Panc1 (cell line): ENCODE measurements at places on chromosomes 4 and X. TPM values are rescaled to one million over a fixed set of nuclear protein-coding genes. Genes with fewer than 3 reads are reported as not detected.

Gene BEND2
- total RNA-seq: not detected

DNA sequence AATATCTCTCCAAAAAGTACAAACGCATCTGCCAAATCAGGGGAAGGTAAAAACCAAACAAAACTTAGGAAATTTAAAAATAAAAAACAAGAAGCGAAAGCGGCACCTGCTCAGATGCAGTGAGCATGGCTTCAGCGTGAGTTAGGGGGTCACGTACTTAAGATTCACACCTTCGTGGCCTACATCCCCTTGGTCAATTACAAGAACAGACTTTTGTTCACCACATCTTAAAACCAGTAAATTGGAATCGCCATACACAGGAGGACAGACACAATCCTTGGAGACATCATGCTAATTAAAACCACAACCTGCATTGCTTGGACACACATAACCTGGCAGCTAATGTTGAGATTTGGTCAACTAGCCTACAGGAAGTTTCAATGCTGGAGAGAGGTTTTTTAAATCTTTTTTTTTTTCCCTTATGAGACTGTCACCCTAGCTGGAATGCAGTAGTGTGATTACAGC is 12.5 kb upstream of the SEL1L3 start:
- DNase-seq: no peak

- DNase-seq: no peak
These were observed 8.0 kb downstream of the CCDC110 start for GRCh38 chr4:185463541-185463940.

Gene RPGR
- 4.0 TPM for total RNA-seq

- no peak for DNase-seq
These were observed 191.9 kb downstream of the SLC39A8 start for GRCh38 chr4:102153391-102153790.

DNA sequence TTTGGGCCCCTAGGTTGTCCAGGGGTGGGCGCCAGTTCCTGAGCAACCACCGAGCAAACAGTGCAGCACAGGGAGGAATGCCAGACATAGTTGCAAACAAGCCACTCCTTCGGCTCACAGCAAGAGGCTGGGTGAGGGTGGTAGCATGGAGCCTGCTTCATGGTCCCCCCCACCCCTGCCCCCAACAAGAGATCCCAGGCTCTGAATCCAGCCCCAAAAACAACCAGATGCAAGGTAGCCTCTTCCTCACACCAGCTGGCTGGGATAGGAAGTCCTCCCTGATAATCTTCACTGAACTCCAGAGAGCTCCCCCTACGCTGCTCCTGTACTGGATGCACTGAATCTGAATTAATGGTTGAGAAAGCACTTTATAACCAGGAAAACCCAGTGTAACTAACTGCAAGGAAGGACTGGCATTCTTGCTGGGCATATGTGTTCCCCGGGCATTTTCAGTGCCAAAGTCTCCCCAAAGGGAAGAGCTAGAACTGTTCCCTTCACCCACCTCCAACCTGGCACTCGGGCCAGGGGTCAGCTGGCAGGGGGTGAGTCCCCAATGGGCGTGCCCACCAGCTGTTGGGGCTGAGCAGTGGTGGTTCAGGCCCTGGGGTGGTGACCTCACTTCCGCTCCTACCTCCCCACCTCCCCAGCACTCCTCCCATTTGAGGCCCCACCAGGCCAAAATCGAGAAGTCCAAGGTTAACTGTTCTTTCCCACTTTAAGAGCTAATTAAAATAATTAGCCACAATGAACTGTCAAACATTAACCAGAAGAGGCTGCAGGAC is 1.5 kb downstream of the ELF4 start:
- no peak for DNase-seq

DNA sequence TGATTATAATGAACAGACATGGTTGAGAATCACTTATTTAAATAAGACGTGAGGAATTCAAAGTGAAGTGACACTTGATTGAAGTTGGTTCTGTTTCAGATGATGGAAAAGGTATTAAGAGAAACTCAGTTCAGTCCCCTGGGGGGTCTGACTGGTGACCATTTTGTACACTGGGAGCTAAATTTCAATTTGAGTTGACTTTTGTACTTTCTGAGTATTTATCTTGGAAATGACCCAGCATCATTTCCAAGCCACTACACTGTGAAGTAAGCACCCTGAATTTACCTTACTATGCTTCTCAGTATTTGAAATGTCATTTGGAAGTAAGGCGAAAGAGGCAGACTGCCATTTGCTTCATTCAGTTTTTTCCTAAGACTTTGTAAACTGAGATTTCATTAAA is 73.4 kb downstream of the CNOT6L start:
- no peak for DNase-seq

DNA sequence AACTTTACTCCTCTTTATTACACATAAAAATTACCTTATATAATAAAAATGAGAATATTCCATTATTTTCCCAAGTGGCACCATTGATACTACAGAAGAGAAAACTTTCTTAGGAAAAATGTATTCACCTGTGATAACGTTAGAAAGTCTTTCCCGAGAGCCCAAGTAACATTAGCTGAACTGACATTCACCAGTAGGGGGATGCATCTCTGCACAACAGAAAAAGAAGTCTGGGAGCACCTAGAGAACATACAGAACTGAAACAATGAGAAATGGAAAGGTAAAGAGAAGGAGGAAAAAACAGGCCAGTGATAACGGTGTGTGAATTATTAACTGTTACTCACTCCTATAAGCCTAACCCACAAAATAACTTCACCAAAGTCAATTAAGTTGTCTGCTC is 423.3 kb downstream of the CENPC start:
- DNase-seq: no peak

GRCh38 chr4:74548561-74548960 is 103.6 kb downstream of the AREG start:
- no peak for DNase-seq

- DNase-seq: no peak
These were observed 40.6 kb downstream of the ZNF81 start for GRCh38 chrX:47877327-47877726.

Gene PSAPL1
- not detected for total RNA-seq
